ENCODE measurements at places on chromosomes 1 and 21.

- no peak for DNase-seq
Measured at GRCh38 chr1:178538192-178538916, 25.4 kb downstream of the TEX35 start.

GRCh38 chr1:206472886-206473285, 2.6 kb downstream of the IKBKE start:
- DNase-seq, result no peak

DNA sequence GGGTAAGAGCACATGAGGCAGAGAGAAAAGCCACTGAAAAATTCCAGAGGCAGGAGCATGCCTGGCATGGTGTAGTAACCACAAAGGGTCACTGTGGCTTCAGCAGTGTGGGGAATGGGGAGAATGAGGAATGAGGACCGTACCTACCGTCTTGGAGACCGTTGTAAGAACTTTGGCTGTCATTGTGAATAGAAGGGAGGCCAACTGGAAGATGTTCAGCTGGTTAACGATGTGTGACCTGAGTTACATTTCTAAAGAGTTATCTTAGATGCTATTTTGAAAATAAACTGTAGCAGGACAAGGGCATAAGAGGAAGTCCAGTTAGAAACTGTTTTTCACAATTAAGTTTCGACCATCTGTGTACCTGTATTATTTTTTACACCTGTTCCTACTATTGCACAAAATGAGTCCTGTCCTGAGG, 365.5 kb upstream of the SGIP1 start:
- DNase-seq, result no peak

GRCh38 chr21:45041351-45041805, 33.0 kb upstream of the ADARB1 start:
- DNase-seq, result no peak

GRCh38 chr1:24020025-24020424, 39.9 kb upstream of the SRSF10 start:
- no peak for DNase-seq

DNA sequence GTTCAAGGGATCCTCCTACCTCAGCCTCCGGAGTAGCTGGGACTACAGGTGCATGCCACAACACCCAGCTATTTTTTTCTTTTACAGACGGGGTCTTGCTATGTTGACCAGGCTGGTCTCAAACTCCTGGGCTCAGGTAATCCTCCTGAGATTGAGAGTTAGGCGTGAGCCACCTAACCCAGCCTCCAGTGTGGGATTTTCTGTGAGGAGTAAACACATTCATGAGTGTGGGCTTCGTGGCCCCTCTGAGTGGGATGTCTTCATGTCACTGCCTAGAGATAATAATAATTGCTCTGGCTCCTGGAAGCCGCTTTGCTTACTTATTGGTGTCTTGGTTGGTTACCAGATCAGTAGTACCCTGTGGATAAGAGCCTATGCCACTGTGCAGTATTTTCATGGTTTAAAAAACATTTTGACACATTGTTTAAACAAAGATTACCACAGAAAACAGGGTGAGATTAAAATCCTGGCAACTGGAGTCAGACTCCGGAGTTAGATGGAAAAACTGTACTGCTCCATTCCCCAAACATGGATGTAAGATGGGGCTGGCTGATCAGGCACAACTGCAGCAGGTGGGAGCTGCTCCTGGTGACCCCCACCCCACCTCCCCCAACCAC, 159.1 kb upstream of the RAB4A start:
- DNase-seq, result no peak

- DNase-seq, result no peak
Measured at GRCh38 chr1:174074757-174075156, 52.6 kb upstream of the RC3H1 start.

DNA sequence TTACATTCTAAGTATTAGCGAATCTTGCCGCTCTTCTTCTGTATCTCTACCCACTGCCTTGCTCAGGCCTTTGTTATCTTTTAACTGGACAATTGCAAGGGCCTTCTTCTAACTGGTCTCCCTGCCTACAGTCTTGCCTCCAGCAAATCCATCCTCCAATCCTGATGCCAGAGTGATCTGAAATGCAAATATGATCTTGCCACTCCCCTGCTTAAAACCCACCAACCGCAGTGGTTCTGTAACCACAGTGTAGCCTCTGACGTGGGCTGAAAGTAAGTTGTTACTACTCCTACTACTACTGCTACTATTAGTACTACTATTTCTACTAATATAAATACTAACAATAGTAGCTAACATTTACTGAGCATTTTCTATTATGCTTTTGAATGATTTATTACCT, 12.4 kb downstream of the MOV10 start:
- DNase-seq, result no peak

DNA sequence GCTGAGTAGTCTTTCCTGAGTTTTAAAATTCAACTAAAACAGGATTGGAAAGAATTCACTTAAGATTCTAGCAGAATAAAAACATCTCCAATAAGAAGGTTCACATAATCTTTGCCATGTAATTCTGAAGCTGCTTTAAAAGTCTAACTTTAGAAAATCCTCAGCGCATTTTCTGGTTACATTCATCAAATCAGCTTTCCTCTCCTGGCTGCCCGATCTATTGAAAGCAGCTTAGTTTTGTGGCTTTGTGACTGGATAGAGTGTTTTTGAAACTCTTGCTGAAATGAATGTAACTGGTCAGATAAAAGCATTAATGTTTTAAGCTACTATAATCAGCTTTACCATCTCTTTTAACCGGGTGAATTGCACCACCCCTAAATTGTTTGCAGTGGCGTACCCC, 66.8 kb downstream of the DOP1B start:
- DNase-seq, result no peak

- DNase-seq, result no peak
Measured at GRCh38 chr1:244948416-244948815, 84.1 kb upstream of the HNRNPU start.

DNA sequence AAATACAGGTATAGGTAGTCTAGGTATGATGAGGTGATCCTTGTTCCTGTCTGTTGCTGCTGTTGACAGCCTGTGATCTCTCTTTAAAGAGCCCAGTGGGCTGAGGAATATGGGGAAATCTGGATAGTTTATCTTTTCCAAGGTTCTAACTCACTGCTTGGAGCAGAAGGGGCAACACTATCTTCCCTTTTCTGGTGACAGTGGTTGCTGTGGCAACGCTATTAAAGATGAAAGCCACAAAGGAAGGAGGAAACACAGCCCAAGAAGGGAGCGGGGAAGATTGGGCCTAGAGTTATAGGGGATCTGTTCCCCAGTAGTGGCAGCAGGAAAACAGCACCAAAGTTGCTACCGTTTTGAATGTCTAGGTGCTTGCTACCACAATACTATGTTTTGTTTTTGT, 8.8 kb downstream of the PCP4L1 start:
- no peak for DNase-seq

- DNase-seq, result no peak
Measured at GRCh38 chr1:206787891-206788290, 15.6 kb upstream of the IL10 start.

DNA sequence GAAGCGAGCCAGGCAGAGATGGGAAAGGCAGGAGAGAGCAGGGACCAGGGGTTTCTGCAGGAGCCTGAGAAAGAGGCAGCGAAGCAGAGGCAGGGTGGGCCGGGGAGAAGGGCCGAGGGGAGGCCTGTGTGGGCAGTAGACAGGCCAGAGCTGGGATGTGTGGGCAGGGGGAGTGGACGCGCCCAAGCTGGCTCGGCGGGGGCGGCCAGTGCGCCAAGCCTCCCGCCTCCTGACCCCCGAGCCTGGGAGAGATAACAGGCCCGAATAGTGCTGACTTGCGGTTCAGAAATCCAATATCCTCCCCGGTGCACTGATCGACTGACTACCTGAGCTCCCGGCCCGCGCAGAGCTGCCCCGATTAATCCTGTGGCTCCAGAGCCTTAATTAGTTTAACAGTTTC, 41.9 kb downstream of the AHDC1 start:
- no peak for DNase-seq

DNA sequence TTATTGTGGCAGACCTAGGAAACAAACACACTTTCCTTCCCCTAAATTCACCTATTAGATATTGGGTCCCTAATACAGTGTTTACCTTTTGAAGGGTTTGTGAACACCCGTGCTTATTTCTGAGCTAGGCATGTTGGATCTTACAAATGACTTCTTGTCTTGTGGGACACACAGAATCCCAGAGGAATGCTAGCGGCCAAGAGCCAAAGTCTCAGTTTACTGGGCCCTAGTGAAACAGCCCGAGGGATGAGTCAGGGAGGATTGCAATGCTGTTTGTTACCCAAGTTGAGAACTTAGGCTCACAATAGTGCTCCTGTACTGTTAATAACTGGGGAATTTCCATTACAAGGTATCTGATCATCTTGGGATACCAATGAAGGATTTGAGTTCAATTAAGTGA, 100.1 kb upstream of the AKT3 start:
- no peak for DNase-seq

DNA sequence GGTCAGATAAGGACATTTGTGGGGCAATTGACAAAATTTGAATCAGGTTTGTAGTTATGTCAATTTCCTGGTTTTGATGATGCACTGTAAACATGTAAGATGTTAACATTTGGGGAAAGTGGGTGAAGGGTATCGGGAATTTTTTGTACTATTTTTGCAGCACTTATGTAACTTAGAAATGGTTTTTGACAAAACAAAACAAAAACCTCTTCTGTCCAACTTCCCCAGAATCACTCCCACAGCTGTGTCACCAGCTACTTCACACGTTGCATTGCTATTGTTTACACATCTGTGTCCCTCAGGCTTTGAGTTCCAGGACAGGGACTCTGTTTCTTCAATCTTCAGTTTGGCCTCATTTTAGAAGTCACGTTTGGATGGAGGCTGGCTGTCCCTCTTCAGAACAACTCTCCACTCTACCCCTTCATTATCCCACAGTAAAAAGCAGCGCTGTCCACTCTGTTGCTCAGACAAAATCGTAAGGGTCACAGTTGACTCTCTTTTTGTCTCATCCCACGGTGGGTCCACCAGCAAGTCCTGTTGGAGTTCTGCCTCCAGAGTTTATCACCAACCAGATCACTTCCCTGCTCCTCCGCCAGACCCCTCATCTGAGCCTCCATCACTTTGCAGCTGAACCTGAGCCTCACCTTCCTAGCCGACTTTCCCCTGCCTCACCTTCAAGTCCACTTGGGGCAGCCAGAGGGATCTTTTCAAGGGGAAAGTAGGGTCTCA, 63.2 kb downstream of the NENF start:
- no peak for DNase-seq

GRCh38 chr1:78622548-78622947, 2.3 kb downstream of the IFI44L start:
- DNase-seq, result no peak

GRCh38 chr21:33246963-33247362, 17.2 kb downstream of the IFNAR2 start:
- DNase-seq, result no peak

DNA sequence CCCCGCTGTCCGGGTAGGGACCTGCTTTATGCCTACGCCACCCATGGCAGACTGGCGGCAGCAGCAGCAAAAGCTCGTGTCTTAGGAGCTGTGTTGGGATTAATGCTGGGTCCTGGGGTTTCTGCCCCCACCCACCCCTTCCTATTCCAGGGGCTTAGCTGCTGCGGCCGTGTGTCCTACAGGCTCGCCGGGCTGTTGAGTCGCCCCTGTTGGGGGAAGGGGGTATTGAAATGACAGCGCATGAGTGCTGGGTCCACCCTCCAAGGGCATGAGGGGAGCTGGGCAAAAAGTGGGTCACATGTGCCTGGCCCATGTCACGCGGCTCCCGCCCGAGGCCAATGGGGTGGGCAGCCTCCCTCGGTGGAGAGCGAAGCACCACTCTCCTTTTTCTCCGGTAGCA, 118.3 kb upstream of the COL6A1 start:
- DNase-seq, result no peak

DNA sequence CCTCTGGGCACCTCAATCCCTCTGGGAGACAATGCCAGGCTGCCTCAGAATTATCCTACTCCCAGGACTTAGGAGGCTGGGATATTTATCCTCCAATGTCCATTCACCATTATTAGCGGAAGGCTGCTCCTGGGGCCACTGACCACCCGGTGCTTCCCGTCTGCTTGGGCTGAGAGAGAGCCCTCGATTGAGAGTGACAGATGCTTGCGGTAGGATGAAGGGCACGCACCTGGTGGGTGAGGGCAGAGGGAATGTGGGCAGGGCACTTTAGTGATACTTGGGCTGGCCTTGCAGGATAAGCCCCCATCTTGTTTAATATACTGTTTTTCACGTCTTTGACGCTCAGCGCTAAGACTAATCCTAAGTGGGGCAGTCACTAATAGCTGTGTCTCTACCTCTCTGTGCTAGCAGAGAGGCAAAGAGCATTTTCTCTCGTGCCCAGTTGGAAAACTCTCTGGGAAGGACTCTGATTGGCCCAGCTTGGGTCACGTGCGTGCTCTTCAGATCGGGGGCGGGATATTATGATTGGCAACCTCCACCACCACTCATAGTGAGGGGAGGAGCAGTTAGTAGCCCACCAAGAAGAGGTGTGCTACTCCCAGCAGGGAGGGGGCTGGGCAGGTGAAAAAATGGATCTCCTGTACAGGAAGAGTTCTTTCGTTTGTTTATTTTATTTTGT, 10.6 kb upstream of the PARS2 start:
- no peak for DNase-seq

DNA sequence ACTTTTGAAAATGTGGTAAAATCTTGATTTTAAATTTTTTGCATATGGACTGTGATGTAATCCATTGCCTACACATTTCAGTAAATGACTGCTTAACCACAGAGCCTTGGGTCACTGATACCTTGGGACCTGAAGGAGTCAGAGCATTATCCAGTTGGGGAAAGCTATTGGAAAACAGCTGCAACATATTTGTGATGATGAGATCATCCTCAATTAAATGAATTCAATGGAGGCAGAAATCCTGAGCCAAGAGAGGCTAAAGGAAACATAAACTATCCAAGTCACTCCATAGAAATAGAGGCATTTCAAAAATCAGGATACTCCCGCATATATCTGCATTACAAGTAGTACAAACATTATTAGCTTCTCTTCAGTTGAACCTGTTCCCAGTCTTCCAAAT, 99.8 kb upstream of the PRMT6 start:
- DNase-seq, result no peak

DNA sequence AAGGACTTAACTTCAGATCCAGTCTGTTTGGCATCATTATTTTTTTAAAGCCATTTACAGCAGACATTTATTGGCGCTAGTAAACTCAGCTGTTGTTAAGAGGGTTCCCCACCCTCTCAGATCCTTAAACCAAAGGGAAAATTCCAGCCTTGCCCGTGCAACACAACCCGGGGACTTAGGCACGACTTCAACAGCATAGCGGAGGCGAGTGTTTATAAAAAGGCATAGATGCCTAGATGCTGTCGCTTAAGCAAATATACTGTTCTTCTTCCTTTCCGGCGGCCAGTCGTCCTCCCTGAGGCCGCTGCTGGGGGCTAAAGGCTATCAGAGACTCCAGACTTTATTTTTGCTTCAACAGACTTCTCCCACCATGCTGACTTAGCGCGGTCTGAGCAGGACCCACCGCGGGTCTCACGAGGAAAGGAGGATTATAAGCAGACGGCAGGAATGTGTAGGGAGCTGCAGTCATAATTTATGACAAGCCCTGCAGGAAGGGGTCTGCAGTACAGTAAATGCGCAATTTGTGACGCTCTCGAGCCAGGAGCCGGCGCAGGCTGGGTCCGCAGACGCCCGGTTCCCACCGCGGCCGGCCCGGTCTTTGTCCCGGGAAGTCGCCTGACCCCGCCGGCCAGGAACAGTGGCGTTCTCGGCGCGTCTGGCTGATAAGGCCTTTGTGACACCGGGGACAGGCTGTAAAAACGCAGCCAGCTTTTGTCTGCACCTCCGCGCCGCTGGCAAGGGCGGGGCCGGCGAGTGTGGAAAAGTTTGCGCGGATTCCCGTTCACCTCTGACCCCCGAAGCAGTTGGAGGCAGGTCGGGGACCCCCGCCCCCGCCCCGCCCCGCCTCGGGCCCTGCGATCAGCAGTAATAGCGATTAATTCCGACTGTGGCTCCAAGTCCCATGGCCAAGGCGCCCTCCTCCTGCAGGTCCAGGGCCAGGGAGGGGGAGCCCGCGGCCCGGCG, 61.2 kb upstream of the ARHGEF16 start:
- DNase-seq, result no peak

- DNase-seq, result no peak
Measured at GRCh38 chr1:4595341-4596225, 58.8 kb upstream of the AJAP1 start.
